Left ventricle myocardium superior (tissue), 1 donor: ENCODE measurements at places on chromosomes 7 and 10. TPM values are rescaled to one million over a fixed set of nuclear protein-coding genes. Genes with fewer than 3 reads are reported as not detected.

GRCh38 chr7:16357474-16357873, 63.9 kb downstream of the CRPPA start:
- DNase-seq: no peak

- DNase-seq: no peak
Measured at GRCh38 chr7:106611911-106612310, 49.0 kb downstream of the CCDC71L start.

DNA sequence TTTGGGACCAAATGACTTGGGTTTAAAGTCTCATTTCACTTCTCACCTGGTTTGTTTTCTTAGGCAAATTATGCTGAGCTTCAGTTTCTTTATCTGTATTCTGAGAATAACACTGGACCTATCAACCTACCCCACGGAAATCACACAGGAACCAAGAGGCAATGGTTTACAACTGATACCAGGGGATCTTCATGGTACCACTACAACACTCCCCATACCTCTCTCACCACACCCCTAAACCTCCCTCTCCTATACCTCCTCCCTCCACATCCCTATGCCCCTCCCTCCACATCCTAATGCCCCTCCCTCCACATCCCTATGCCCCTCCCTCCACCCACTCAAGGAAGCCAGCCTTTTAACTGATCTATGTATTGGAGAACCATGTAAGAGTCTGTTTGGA, 9.9 kb downstream of the FAM204A start:
- no peak for DNase-seq

- no peak for DNase-seq
Measured at GRCh38 chr7:85324145-85324799, 137.4 kb upstream of the SEMA3D start.

DNA sequence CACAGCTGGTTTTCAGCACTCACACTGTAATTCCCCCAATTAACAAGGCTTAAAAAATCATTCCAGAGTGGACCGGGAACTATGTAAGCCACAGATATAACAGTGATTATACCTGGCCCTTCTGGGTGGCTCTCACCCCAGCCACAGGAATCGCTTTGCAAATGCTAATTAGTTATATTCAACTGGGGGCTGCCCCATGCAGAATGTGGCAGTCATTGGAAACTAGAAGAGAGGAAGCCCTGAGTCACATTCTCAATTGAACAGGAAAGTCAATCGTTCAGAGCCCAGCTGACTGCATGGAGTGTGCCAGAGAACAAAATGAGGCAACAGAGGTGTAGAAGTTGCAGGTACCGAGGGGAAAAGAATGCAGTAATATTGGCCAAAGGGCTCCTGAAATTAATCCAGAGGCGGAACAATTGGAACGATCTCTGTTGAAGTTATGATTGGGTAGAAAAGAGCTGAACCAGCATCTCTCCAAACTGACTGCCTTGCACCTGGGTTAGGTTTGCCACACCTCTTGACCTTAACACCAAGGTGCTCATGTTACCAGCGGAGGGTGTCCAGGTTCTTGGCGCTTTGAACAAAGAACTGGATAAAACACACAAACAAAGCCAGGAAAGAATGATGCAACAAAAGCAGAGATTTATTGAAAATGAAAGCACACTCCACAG, 909.7 kb upstream of the AUTS2 start:
- no peak for DNase-seq

GRCh38 chr7:94195813-94196212, 191.7 kb upstream of the BET1 start:
- DNase-seq: no peak

- no peak for DNase-seq
Measured at GRCh38 chr10:77965294-77965693, 38.7 kb upstream of the DLG5 start.

DNA sequence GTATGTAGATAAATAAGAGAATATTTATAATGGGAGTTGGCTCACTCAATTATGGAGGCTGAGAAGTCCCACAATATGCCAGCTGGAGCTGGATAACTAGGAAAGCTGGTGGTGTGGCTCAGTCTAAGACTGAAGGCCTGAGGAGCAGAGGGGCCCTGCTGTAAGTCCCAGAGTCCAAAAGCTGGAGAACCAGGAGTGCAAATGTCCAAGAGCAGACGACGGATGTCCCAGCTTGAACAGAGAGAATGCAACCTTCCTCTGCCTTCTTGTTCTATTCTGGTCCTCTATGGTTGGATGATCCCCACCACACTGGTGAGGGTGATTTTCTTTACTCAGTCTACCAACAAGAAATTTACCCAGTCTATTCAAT, 13.2 kb downstream of the IL2RA start:
- DNase-seq: no peak

GRCh38 chr7:115708013-115708341, 322.6 kb downstream of the TFEC start:
- DNase-seq: no peak

DNA sequence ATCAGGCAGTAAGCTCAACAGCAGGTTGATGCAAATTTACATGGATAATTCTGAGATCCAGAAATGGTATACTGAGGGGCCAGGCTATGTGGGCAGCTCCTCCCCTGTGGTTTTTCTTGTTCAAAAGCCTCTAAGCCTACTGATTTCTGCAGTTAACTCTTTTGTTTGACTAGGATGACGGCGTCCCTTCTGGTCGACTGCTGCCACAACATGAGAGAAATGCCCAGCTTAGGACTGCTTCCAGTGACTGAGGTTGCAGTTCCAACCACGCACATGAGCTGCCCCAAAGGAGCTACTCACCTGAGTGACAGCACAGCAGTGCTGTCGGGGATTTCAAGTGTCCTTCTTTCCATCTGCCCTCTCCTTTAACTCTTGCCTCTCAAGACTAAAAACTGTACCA, 973.0 kb upstream of the GHITM start:
- DNase-seq: no peak

- DNase-seq: peak; percentile 86
Measured at GRCh38 chr10:98361131-98362025, 53.6 kb downstream of the PYROXD2 start.

DNA sequence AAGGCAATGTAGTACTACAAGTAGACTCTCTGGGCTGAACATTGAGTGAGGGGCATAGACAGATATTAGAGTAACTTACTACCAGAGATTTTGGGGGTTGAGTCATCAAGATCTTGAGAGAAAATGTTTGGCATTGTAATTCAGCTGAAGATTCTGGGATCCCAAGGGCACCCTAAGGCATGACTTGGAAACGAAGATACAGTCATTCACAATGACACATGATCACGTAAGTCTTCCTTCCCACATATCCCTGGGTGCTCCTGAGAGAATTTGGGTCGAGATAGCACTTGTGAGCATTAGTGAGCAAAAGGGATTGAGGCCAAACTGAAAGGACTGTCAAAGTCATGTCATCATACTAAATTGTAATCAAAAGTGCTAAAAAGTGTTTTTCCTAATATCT, 192.5 kb upstream of the PCLO start:
- DNase-seq: no peak

DNA sequence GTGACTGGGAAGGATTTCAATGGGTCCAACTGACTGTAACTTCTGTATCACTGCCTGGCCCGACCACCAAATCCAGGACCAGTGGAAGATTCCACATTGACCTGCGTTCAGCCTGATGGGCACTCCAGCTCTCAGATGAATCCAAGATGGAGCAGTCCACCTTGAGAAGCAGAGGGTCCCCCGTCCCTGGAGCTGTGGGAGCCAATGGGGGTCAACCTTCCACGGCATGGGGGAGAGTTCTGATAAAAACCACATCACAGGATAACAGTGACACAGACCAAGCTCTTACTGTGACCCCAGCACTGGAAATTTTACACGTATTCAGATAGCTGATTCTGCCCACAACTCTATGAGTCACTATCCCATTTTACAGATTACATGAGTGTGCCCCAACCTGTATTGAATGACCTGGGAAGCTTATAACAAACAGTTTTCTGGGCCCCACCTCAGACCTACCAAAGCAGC, 11.2 kb downstream of the ZCCHC24 start:
- DNase-seq: no peak

DNA sequence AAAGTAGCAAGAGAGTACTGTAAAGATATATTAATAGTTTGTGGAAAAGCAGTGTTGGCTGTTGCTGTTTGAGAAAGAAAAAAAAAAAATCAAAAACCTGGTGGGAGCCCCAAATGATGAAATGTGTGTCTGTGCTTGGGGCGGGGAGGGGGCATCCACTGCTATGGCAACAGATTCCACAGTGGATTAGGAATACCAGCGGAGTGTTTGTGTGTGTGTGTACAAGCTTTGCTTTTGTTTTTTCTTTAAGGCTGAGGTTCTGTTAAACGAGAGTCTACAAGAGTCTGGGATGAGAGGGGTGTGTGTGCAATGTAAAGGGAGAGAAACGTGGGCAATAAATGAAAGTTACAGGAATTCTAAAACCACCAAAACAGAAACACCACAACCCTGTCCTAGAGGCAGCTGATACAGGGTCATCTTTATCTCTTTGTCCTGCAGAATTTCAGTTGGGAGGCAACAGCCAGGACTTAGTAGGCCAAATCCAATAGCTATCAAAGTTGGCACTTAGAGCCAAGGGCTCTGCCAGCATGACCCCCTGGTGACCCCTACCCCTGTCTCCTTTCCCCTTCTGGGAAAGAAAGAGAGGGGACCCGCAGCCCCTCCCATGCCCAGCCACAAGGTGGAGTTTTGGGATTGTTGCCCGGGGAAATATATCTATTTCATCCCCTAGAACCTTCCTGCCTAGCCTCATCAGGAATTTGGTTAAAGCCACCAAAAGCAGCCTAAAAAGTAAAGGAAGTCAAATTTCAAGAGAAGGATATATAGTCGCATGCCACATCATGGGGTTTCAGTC, 85.4 kb downstream of the OSBPL3 start:
- no peak for DNase-seq

DNA sequence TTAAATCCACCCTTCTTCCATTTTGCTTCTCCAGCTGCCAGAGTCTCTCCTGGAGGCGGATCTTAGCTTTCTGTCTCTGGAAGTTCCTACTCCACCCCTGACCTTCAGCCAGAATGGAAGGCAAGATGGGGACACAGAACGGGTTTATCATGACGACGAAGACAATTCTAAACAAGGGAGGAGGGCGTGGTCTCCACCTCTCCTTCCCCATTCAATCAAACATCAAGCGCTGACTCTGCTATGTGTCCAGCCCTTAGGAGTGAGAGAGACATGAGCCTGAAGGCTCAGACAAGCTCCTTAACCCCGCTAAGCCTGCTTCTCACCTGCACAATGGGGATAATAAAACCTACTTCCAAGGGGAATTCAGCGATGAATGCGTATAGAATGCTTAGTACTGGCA, 3.1 kb downstream of the CYP17A1 start:
- DNase-seq: no peak

DNA sequence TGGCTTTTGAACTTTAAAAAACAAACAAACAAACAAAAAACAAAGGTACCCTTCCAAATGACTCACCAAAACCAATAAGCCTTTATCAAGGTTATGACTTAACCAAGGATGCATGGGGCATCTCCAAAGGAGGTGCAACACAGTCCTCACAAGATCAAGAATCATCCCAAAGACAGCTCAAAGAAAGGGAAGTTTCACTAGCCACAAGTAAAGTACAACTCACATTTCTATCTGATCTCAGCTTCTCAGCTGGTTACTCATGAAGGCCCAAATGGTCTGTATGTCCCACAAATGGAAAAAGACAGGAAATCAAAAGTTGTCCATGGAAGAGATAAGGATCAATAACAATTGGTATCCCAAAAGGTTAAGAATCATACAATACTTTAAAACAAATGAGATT, 6.0 kb upstream of the MKLN1 start:
- no peak for DNase-seq

- DNase-seq: no peak
Measured at GRCh38 chr7:137674551-137675409, 172.0 kb downstream of the DGKI start.

DNA sequence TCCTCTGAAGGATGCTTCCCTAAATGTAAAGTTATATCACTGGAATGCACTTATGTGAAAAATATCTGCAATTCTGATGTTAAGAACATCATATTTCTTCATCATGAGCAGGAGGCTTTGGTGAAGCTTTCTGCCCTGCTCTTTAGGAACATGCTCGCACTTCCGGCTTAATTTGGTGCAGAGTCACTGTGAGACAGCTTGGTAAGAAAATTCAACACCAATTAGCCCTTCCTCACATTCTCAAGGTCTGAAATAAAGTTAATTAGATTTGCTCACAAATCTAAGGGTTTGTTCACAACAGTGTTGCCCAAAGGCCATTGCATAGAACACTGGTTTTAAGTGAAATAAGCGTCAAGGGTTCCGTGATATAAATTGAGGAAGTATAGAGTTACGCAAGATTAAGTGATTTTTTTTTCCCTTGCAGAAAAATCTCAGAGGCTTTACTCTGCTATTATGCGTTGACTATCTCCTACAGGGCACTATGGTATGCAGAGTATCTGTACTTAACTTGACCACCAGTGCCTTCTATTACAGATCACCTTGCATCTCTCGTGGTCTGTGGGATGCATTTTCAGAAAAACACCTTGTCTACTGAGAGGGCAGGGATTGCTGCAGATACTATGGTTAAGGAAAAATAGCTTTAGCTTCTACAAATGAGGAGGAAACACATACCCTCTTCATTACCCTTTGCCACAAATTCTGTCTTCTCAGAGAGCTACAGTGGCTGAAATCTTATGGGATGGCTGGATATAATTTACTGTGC, 953.9 kb downstream of the TYW1 start:
- DNase-seq: no peak

DNA sequence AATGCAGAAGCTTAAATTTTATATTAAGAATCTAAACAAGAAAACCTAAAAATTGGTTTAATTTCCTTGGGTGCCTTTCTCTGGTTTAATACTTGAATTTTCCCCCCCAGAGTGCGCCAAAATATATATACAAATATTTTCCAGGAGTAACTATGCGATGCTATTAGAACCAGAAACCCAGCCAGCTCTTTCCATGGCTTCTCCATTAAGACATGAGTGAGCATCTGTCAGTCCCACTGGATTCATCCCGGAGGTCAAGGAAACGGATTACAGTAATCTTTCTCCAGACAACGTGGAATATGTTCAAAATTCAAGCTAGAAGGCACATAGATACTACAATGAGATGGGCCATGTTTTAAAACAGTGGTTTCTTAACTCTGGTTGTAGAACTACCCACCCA, 148.8 kb downstream of the TAX1BP1 start:
- DNase-seq: no peak

DNA sequence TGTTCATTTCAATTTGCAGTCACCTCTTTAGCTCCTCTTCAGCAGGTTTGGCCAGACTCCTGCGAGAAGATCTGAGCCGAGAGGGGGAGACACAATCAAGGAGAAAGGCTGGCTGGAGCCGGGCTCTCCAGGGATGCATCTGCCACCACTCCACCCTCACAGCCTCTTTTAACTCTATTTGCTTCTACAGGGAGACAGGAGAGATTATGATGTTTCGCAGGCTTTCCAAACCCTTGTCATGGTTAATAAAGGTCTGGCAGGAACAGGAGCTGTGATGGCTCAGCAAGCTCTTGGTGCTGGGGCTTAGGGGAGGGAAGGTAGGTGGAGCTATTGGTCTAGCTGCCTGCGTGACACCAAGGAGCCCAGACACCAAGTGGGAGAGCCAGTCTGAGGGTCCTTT, 448.1 kb upstream of the PODXL start:
- peak; percentile 48 for DNase-seq

Gene STK31
- not detected for total RNA-seq

Gene GRM8
- not detected for total RNA-seq

Gene DGKB
- 0.47 TPM for total RNA-seq

Gene IL6
- 1.2 TPM for total RNA-seq

Gene OR2A7
- total RNA-seq: 0.55 TPM

Gene AKR1C1
- 20.2 TPM for total RNA-seq

Gene RAMP3
- total RNA-seq: 36.0 TPM

Gene PDK4
- 289 TPM for total RNA-seq

Gene TAC1
- total RNA-seq: not detected

Gene ZNF22
- total RNA-seq: 12.6 TPM
